ENCODE measurements at places on chromosomes 1 and 21. TPM values are rescaled to one million over a fixed set of nuclear protein-coding genes. Genes with fewer than 3 reads are reported as not detected.

The C2CD2 gene
- 15.2 TPM for polyA plus RNA-seq

The LZIC gene
- polyA plus RNA-seq, result 59.0 TPM

The BRINP3 gene
- 34.4 TPM for polyA plus RNA-seq

The ACTL8 gene
- not detected for polyA plus RNA-seq

The GBP5 gene
- polyA plus RNA-seq, result 1.7 TPM

The FNDC5 gene
- 11.0 TPM for polyA plus RNA-seq

The ATP6V1G3 gene
- polyA plus RNA-seq, result not detected

The RIMS3 gene
- polyA plus RNA-seq, result 6.9 TPM

DNA sequence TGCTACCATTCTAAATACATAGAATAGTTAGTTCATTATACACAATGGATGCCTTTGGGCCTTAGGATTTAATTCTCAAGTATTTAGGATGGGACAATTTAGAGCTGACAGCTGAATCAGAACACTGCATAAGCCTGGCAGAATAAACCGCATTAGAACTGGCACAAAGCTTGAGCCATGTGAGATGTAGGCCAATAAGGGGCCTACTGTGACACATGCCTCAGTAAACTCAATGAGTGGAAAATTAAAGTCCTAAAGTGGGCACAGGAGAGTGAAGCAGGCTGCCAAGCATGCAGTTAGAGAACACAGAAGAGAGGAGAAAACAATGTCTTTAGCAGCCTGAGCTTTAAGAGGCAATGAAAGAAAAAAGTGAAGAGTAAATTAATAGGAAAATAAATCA, 24.3 kb downstream of the SCYL3 start:
- no peak for DNase-seq

DNA sequence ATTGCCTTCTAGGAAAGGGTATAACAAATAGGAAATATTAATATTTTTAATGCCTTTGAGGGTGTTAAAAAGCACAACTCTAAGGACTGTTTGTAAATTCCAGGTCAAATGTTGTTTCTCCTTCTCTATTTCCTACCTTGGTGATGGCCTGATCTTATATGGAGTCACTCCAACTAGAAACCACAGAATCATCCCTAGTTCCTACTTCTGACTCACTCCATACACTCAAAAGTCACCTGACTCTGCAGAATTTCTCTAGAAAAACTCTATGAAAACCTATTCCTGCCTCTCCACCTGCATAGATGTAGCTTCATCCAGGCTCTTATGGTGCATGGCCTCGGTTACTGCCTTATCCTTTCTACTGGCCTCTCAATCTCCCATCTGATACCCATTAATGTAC, 14.5 kb downstream of the RGS4 start:
- DNase-seq, result no peak

GRCh38 chr1:110948038-110948810, 15.5 kb downstream of the LRIF1 start:
- no peak for DNase-seq

- no peak for DNase-seq
These were observed 602.7 kb upstream of the NEGR1 start for GRCh38 chr1:72885017-72885416.

GRCh38 chr1:166172106-166172505, 5.3 kb upstream of the FAM78B start:
- DNase-seq, result no peak

DNA sequence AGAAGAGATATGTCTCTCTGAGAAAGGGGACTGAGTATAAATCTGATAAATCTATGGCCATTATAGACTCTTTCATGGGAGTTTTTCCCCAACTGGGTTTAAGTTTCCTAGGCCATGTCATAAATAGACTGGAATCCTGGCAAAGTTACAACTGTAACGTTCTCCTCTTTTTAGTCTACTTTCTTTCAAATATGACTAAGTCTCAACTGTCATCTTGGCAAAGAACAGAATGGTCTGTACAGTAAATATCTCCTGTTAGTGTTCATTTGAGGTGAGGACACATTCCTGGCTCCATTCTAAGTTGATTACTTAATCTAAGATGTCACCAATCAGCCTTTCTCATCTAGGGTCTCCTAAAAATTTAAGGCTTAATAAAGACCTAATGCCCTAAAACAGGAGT, 300.5 kb downstream of the BRINP2 start:
- no peak for DNase-seq

DNA sequence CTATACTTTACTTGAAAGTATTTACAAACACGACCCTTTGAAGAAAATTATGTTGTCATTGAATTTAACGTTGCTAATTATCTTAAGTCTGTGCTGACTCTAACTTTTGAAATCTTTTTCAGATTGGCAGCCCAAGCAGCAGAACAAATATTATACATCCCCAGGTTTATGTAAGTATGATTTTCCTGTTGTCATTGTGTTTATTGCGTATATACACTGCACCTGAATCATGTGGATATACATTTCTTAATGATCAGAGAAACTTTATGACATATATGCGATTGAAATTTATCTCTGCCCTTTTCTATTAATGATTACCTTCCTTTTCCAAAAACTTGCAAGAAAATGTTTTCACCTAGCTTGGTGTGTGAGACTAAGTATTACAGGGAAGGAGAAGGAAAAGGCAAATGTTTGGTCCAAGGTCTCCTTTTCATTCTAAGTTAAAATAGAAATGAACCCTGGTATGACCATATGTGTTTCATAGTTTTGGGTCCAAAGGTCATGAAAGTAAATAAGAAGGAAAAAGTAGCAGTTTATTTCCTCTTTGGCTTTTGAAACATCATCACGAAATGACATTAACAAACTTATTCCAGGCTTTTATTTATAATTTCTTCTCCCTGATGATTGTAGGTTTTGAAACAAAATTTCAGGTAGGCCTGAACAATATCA, 116.8 kb downstream of the VPS13D start:
- peak; percentile 78 for DNase-seq

DNA sequence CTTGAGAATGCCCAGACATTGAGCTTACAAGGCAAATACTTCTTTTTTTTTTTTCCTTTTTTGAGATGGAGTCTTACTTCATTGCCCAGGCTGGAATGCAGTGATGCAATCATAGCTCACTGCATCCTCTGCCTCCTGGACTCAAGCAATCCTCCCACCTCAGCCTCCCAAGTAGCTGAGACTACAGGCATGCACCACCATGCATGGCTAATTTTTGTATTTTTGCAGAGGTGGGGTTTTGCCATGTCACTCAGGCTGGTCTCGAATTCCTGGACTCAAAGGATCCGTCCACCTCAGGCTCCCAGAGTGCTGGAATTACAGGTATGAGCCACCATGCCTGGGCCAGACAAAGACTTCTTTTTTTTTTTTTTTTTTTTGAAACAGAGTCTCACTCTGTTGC, 79.1 kb downstream of the NUP210L start:
- DNase-seq, result no peak

- DNase-seq, result no peak
These were observed 2.7 kb downstream of the PLEKHA6 start for GRCh38 chr1:204356997-204357396.

- no peak for DNase-seq
These were observed 40.7 kb upstream of the TRAPPC10 start for GRCh38 chr21:43971201-43971991.

DNA sequence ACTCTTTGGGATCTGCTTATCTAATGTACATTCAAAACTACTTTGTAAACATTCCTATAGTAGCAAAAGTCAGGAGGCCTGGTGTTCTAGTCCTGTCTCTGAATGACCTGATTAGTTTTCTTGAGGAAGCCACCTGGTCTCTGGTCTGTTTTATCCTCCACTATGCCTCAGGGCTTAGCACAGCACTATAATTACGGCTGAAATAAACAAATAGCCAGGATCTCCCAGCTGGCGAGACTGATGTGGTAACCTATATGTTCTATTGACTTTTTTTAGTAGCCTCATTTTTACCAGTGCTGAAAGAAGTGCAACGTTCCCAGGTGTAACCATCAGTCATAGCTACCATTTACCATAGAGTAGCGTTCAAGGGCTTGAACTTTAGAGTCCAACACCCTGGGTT, 24.2 kb upstream of the RPL11 start:
- no peak for DNase-seq

GRCh38 chr21:26732432-26733221, 112.6 kb downstream of the ADAMTS1 start:
- DNase-seq, result peak; percentile 24

GRCh38 chr1:184417916-184418315, 31.1 kb downstream of the C1orf21 start:
- DNase-seq, result no peak

- DNase-seq, result no peak
These were observed 734 bp downstream of the MED18 start for GRCh38 chr1:28329395-28330153.

DNA sequence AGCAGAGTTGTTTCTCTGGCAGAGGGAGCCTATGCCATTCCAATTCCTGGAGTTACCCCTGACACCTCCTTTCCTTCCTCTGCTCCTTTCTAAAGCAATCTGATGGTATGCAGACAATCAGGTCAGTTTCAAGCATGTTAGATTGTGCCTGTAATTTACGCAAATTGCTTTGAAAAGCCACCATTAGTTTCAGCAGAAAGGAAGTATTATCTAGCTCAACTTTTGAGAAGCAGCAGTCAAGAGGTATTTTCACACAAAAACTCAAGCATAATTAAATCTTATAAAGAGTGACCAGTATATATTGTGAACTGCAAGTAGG, 2.2 kb downstream of the ERRFI1 start:
- no peak for DNase-seq

DNA sequence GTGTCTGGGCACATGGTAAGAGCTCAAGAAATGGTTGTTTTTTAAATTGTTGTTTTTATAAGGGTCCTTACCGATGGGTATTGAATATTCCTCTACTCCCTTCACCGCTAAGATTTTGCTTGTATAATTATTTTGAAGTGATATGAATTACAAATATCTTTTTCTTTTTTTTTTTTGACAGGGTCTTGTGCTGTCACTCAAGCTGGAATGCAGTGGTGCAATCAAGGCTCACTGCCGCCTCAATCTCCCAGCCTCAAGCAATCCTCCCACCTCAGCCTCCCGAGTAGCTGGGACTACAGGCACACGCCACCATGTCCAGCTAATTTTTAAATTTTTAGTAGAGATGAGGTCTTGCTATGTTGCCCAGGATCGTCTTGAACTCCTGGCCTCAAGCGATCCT, 27.1 kb upstream of the RAB3GAP2 start:
- no peak for DNase-seq

- DNase-seq, result no peak
These were observed 375.9 kb upstream of the DUSP10 start for GRCh38 chr1:222117809-222118208.

GRCh38 chr1:118862755-118863154, 125.4 kb downstream of the TBX15 start:
- DNase-seq, result no peak

GRCh38 chr1:170790175-170790574, 126.2 kb downstream of the PRRX1 start:
- DNase-seq, result no peak

DNA sequence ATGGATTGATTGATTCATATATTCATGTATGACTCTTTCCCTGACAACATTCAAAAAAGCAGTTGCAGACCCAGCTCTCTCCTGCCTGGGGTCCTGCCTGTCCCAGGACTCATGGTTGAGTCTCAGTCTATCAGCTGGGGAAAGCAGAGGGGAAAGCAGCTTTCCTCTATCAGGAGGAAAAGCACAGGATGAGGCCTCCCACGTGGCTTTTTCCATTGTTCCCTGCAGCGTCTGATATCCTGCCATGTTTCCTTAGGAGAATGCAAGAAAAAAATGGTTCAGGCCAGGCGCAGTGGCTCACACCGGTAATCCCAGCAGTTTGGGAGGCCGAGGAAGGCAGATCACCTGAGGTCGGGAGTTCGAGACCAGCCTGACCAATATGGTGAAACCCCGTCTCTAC, 133.0 kb upstream of the VAMP3 start:
- no peak for DNase-seq

- peak; percentile 87 for DNase-seq
These were observed 144.7 kb upstream of the JUN start for GRCh38 chr1:58928514-58928913.

GRCh38 chr1:160522136-160522535, 919 bp downstream of the SLAMF6 start:
- no peak for DNase-seq

- DNase-seq, result no peak
These were observed 73.0 kb upstream of the PTGS2 start for GRCh38 chr1:186753241-186753640.

GRCh38 chr1:244235157-244235556, 184.1 kb downstream of the ZBTB18 start:
- no peak for DNase-seq

DNA sequence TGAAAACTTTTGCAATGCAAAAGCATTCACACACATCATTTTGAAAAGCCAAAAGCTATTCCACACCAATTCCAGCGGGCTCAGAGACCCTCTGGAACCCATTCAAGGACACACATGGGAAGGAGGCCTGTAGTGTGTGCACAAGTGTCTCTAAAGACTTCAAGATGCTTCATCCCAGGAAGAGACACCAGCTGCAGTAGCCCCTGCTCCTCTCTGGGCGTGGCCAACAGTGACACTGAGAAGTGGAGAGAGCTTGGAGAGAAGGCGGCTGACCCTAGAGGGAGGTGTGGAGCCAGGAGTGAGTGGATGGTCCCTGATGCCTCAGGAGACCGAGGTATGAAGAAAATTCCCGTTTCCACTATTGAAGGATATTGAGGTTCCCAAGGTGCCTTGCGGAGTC, 14.9 kb upstream of the TNNI1 start:
- DNase-seq, result no peak

DNA sequence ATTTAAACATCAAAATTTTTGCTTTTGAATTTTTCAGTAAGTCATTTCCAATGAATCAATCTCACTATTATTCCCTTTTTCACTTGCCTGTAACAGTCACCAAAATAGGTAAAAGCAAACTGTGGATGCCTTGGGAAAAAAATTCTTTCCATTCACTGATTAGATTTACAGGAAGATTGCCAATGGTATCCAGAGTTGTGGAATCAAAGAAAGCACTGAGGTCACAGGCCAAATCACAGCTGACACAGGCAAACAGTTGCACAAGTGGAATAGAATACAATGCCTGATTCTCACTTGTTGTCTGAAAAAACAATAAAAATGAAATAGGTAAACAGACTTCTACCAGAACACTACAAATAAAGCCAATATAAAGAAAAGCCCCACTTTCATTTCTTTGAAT, 48.4 kb downstream of the LTN1 start:
- no peak for DNase-seq

DNA sequence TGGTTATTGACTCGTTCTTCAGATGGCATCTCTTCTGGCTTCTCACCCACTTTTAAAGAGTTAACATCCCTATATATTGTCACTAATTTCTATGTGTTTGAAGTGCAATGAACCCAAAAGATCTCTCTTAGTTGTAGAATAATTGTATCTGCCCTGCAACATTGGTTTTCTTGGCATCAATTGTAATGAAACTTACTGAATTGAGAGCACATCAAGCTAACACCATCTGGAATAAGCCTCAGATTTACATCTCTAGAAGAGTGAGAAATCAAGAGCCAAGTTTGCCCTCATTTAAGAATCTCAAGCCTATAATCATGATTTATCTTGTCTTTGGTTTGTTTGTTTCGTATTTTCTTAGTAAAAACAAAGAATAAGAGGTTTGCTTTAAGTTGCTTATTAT, 372.6 kb upstream of the LRRC7 start:
- DNase-seq, result no peak

Data from large intestine (tissue), 12 donors.